HCT116 (cell line): ENCODE measurements at places on chromosomes 5 and 9. TPM values are rescaled to one million over a fixed set of nuclear protein-coding genes. Genes with fewer than 3 reads are reported as not detected.

DNA sequence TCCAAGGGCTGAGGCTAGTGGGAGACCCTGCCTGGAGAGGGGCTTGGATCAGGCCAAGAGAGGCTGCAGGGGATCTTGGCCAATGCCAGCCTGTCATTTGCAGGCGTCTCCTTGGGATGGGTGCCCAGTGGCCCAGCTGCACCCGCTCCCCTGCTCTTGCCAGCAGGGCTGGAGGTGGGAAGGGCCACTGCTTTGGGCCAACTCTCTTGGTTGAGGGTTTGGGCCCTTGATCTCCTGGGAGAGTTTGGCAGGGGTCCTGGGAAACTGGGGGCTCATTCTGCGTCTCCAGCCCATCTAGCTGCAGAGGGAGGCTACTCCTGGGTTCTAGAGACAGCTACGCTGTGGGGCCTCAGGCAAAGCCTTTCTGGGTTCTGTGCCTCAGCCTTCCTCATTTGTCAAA, 10.5 kb downstream of the PSD2 start:
- no peaks in the 10 kb centered on the region for H3K4me1 ChIP-seq
- peaks cover 22% of the 10 kb centered on the region for H3K27me3 ChIP-seq
- no peak for DNase-seq
- no peaks in the 10 kb centered on the region for H3K36me3 ChIP-seq
- no peak overlapping the region for H3K4me3 ChIP-seq
- no peak overlapping the region for H3K27ac ChIP-seq

GRCh38 chr9:95989297-95989696, 113.8 kb downstream of the ERCC6L2 start:
- no peaks in the 10 kb centered on the region for H3K4me1 ChIP-seq
- no peak overlapping the region for H3K4me3 ChIP-seq
- no peaks in the 10 kb centered on the region for H3K27me3 ChIP-seq
- no peak overlapping the region for H3K27ac ChIP-seq
- DNase-seq, result no peak

GRCh38 chr5:138654281-138654867, 79.2 kb upstream of the HSPA9 start:
- H3K27ac ChIP-seq, result no peak overlapping the region
- no peak for DNase-seq
- H3K36me3 ChIP-seq, result no peaks in the 10 kb centered on the region
- H3K4me3 ChIP-seq, result no peak overlapping the region
- H3K4me1 ChIP-seq, result peaks cover 5% of the 10 kb centered on the region; the same call in 1 of the 2 replicates

DNA sequence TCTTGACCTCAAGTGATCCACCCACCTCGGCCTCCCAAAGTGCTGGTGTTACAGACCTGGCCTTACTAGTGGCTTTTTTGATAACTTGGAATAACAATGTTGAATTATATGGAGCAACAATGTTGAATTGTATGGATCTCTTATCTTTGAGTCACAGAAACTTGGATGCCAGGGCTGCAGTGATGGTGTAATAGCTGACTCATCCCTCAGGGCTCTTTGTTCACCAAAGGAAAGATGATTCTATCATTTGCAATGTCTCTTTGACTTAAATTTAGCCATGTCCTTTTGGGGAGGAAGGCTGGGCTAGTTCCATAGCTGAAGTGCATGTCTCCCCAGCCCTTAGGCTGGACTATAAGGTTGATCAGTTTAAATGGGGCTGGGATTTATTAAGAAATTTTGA, 172.3 kb downstream of the PDZD2 start:
- peaks cover 4% of the 10 kb centered on the region; the same call in 1 of the 2 replicates for H3K27me3 ChIP-seq
- peak; percentile 48 for DNase-seq
- peaks cover 14% of the 10 kb centered on the region for H3K4me1 ChIP-seq

GRCh38 chr5:153880106-153880505, 158.6 kb downstream of the FAM114A2 start:
- H3K36me3 ChIP-seq, result no peaks in the 10 kb centered on the region

- H3K4me1 ChIP-seq, result no peaks in the 10 kb centered on the region
- H3K27ac ChIP-seq, result no peak overlapping the region
- DNase-seq, result no peak
- no peaks in the 10 kb centered on the region for H3K27me3 ChIP-seq
- no peaks in the 10 kb centered on the region for H3K36me3 ChIP-seq
Measured at GRCh38 chr5:155947394-155948062, 379.4 kb upstream of the SGCD start.

GRCh38 chr9:13532407-13532806, 252.9 kb upstream of the MPDZ start:
- H3K36me3 ChIP-seq, result no peaks in the 10 kb centered on the region
- no peak overlapping the region for H3K4me3 ChIP-seq
- H3K4me1 ChIP-seq, result no peaks in the 10 kb centered on the region
- no peaks in the 10 kb centered on the region for H3K27me3 ChIP-seq
- no peak overlapping the region for H3K27ac ChIP-seq

DNA sequence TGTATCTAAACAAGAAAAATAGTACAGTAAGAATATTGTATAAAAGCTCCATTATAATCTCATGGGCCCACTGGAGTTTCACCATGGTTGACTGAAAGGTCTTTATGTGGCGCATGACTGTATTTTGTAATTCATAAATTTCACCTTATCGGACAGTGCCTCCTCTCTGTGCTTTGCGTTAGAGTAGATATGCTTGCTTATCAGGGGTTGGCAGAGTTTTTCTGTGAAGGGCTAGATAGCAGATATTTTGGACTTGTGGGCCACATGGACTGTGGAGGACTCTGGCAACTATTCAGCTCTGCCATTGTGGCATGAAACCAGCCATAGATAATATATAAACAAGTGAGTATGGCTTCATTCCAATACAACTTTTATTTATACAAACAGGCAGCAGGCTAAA, 23.2 kb downstream of the GAPVD1 start:
- H3K27me3 ChIP-seq, result no peaks in the 10 kb centered on the region
- H3K27ac ChIP-seq, result no peak overlapping the region
- H3K4me3 ChIP-seq, result no peak overlapping the region
- H3K4me1 ChIP-seq, result peaks cover 11% of the 10 kb centered on the region

DNA sequence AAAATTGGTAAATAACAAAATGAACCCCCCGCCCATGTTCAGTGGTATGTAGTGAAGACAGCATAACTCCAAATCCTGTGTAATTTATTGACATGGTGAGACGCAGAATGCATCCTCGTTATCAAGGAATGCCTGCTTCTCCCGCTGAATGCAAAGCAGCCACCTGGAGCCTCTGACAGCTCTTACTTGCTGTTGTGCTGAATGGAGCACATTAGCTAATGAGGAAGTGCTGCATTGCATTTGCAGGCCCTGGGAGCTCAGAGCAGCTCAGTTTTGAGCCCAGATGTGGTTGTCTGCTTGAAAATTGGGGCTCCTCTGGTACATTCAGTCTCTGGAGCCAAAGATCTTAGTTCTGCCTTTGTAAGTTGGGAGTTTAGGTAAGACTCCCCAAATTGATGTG, 28.9 kb downstream of the PLAC8L1 start:
- no peak overlapping the region for H3K4me3 ChIP-seq
- no peaks in the 10 kb centered on the region for H3K27me3 ChIP-seq
- no peaks in the 10 kb centered on the region for H3K36me3 ChIP-seq
- no peak overlapping the region for H3K27ac ChIP-seq

DNA sequence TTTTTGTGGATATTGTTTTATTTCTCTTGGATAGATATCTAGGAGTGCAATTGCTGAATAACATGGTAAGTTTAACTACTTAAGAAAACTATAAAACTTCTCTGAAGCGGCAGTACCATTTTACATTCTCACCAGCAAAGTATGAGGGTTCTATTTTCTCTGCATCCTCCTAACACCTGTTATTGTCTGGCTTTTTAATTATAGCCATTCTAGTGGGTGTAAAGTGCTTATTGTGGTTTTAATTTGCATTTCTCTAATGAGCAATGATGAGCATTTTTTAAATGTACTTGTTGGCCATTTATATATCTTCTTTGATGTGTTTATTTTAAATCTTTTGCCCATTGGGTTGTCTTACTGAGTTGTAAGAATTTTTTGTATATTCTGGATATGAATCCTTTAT, 28.7 kb downstream of the SMIM32 start:
- H3K27me3 ChIP-seq, result no peaks in the 10 kb centered on the region
- no peak overlapping the region for H3K4me3 ChIP-seq
- no peaks in the 10 kb centered on the region for H3K4me1 ChIP-seq
- peaks cover 8% of the 10 kb centered on the region; the same call in 1 of the 2 replicates for H3K36me3 ChIP-seq
- no peak overlapping the region for H3K27ac ChIP-seq

DNA sequence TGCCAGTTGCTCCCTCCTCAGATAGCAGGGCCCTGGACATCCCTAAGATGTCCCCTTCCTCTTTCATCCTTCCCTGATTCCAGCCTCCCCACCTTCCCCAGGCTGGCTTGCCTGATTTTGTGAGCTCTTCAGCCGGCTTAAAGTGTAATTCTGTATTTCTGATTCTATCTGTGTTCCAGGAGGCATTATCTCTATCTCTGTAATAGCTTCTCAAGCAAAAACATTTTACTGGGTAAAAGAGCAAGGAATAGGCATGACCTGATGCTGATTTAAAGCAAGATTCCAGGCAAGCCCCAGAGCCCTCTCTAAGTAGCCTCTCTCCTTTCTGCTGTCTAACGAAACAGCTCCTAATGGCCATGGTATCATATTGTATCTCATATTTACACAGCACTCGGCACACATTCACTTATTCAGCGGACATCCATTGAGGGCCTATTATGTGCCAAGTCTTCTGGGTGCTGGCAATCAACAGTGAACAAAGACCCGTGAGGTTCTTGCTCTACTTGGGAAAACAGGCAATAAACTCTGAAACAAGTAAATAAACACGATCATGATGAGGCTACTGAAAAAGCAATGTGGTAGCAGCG, 100.9 kb upstream of the MSX2 start:
- no peaks in the 10 kb centered on the region for H3K4me1 ChIP-seq
- H3K27me3 ChIP-seq, result peaks cover 3% of the 10 kb centered on the region; the same call in 1 of the 2 replicates
- DNase-seq, result no peak
- no peak overlapping the region for H3K4me3 ChIP-seq
- H3K36me3 ChIP-seq, result no peaks in the 10 kb centered on the region
- H3K27ac ChIP-seq, result no peak overlapping the region

- H3K27me3 ChIP-seq, result no peaks in the 10 kb centered on the region
- peaks cover 9% of the 10 kb centered on the region for H3K4me1 ChIP-seq
- H3K27ac ChIP-seq, result no peak overlapping the region
- no peak overlapping the region for H3K4me3 ChIP-seq
- no peak for DNase-seq
- no peaks in the 10 kb centered on the region for H3K36me3 ChIP-seq
Measured at GRCh38 chr5:148906968-148907367, 80.6 kb downstream of the ADRB2 start.

DNA sequence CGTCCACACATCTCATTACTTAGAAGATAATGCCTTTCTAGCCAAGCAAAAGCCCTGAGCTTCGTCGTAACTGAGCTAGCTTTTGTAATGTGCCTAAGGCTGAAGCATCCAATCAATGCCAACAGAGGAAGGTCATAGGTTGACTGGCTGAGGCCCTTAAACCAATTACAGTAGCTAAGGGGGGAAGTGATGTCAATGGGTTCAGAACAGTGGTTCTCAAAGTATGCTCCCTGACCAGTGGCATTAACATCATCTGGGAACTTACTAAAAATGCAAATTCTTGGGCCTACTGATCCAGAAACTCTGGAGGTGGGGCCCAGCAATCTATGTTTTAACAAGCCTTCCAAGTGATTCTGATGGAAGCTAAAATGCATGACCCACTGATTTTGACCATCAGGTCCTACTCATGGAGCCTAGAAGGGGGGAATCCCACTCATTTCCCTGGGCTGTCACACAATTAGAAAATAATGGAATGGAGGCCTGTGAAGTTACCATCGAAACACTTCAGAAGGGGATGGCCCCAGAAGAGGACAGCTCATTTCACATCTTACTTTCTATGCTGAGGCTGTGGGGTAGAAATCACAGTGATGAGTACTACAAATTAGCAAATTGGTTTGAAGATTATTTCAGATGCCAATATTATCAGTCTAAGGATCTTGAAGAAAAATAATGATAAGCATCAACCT, 4.8 kb upstream of the VLDLR start:
- no peaks in the 10 kb centered on the region for H3K36me3 ChIP-seq
- no peak for DNase-seq
- H3K4me3 ChIP-seq, result no peak overlapping the region
- H3K27ac ChIP-seq, result no peak overlapping the region
- peaks cover 8% of the 10 kb centered on the region; the same call in 1 of the 2 replicates for H3K27me3 ChIP-seq
- no peaks in the 10 kb centered on the region for H3K4me1 ChIP-seq

DNA sequence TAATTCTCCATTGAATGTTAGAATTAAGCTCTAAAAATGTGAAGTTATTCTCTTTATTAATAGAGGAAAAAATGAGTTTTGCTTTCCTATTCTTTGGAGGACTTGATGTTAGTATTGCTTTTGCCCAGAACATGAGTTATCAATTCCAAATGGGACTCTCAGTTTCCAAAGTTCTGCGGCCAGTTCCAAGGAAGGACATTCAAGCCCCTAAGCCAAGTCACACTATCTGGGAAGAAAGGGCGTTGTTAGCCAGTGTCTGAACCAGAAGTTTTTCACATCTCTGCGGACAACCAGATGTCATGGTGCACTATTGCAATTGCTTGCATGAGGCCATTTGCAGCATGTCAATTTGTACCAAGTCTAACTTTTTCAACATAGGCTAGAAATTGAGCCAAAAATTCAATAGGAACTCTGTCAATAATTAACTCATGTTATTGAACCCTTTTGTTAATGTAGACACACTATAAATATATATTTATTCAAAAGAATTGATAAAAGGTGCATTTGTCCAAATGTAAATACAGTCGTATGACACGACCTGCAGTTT, 183.3 kb upstream of the PIK3R1 start:
- no peaks in the 10 kb centered on the region; the same call in 1 of the 2 replicates for H3K27me3 ChIP-seq
- H3K4me1 ChIP-seq, result no peaks in the 10 kb centered on the region
- no peak for DNase-seq
- H3K4me3 ChIP-seq, result no peak overlapping the region
- H3K36me3 ChIP-seq, result no peaks in the 10 kb centered on the region

- peak overlapping the region; percentile 89 for H3K27ac ChIP-seq
- no peaks in the 10 kb centered on the region for H3K27me3 ChIP-seq
- no peak for DNase-seq
- H3K4me1 ChIP-seq, result peaks cover 91% of the 10 kb centered on the region
- H3K4me3 ChIP-seq, result no peak overlapping the region
- H3K36me3 ChIP-seq, result no peaks in the 10 kb centered on the region
Measured at GRCh38 chr5:142823126-142823525, 52.9 kb downstream of the ARHGAP26 start.

- H3K4me1 ChIP-seq, result no peaks in the 10 kb centered on the region
- no peaks in the 10 kb centered on the region for H3K36me3 ChIP-seq
- no peaks in the 10 kb centered on the region for H3K27me3 ChIP-seq
- H3K4me3 ChIP-seq, result no peak overlapping the region
- H3K27ac ChIP-seq, result no peak overlapping the region
- no peak for DNase-seq
Measured at GRCh38 chr9:14097215-14097614, 216.7 kb downstream of the NFIB start.

- H3K27me3 ChIP-seq, result no peaks in the 10 kb centered on the region
- H3K27ac ChIP-seq, result no peak overlapping the region
- DNase-seq, result no peak
- H3K4me3 ChIP-seq, result no peak overlapping the region
Measured at GRCh38 chr9:128640603-128641002, 16.0 kb downstream of the DYNC2I2 start.

ZNF879 gene
- total RNA-seq, result not detected

GZMA gene
- total RNA-seq, result not detected

PCDHB14 gene
- 0.27 TPM for total RNA-seq

CRB2 gene
- 0.07 TPM for total RNA-seq

ADAMTSL1 gene
- total RNA-seq, result not detected

DOCK8 gene
- total RNA-seq, result 0.37 TPM

C5orf58 gene
- not detected for total RNA-seq

ZBED3 gene
- total RNA-seq, result 12.7 TPM

GMCL2 gene
- total RNA-seq, result not detected

TARS1 gene
- 291 TPM for total RNA-seq

SEPTIN8 gene
- 34.6 TPM for total RNA-seq

AP3B1 gene
- total RNA-seq, result 54.5 TPM
